Stimulated activated CD8-positive, alpha-beta memory T cell treated with anti-CD3 and anti-CD28 coated beads, Interleukin-4, amount 100 ng/mL, for 1 hour (primary cell): ENCODE measurements at places on chromosomes 5 and 9.
A peak's percentile ranks its signal among the peaks of the same experiment; 100 is the strongest.

- DNase-seq: no peak
These were observed 262.0 kb downstream of the SAXO1 start for GRCh38 chr9:18771011-18771410.

DNA sequence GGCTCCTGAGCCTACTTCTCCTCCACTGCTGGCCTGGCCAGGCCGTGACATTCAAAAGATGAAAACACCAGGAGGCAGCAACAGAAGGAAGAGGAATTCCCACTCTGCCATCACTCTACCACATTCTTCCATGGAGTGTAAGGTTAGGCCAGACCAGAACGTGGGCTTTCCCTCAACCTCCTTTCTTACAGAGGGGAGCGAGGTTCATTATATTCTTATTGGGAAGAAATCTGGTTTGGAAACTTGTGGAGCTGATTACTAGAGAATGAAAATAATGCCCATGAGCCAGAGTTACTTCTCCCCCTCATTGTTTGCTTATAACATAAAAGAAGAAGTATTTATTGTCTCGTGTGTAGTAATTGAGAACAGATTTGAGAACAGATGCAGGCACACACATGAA lies 136.3 kb upstream of the BASP1 start:
- DNase-seq: no peak

GRCh38 chr9:136048560-136049411 lies 46.3 kb downstream of the NACC2 start:
- DNase-seq: no peak

- peak; percentile 34 for DNase-seq
These were observed 133.4 kb downstream of the SLC1A3 start for GRCh38 chr5:36739751-36740221.

GRCh38 chr9:92947268-92948037 lies at the start of gene FGD3:
Gene FGD3 (plus strand): TSS chr9:92947523. CDS start chr9:92976257, 28,734 bp downstream.
- DNase-seq: no peak

DNA sequence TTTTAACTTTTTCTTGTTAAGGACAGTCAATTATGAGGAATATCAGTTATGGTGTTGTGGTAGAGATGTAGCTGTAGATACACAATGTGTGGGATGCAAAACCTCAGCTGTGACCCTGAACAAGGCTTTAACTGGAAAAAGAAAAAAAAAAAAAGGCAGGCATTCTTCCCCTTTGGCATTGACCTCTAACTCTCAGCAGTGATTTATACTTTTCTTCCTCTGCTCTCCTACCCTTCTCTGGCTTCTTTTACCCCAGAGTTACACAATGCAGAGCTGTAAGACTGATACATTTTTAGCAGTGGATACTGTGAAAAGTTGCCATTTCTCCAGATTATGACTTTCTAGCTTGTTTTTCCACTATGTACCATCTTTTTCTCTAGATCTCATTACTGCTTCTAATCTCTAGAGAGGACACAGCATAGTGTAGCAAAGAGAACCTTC lies 2.0 kb downstream of the CTNNAL1 start:
- DNase-seq: no peak

DNA sequence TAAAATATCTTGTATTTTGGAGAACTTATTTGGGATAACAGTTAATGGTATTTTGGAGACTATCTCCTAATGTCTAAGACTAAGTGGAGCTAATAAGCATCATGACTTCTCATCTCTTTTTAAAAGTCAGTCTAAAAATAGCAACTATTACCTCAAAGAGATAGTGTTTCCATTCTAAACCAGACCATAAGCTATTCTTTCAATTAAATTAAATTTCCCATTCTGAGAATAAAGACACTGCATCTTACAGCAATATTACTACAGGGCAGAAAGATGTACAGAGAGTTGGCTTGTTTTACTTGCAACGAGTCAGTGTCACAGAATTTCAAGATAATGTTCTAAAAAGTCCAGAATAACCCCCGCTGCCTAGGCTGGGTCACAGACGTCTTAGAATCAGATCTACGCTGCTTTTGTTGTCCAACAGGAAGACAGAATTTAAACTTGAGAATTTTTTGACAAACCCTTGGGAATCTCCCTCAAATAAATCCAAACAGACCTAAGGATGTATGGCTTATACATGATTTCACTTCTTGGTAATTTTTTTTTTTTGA lies 98.9 kb downstream of the USP20 start:
- no peak for DNase-seq

- DNase-seq: no peak
These were observed at the start of gene ZDHHC11 for GRCh38 chr5:850511-851006. Gene ZDHHC11 (minus strand): TSS chr5:850986. CDS start chr5:850602, 384 bp downstream.

GRCh38 chr5:74201334-74202081 lies 439.0 kb downstream of the ENC1 start:
- no peak for DNase-seq

DNA sequence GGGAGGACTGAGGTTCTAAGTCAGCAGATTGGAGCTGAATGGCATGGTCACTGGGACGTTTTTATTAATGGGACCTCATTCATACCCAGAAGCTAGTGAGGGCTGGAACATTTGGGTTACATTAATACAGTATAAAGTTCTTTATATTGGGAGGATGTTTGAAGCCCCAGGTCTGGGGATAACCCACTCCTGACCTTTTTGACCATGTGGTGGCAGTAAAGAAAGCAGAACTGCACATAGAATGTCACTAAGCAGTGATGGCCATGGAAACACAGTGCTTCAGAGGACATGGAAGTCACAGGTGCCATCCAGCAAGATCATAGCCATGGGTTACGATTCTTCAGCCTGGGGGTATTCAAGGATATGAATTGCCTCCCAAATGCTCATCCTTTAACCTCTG lies 176.0 kb downstream of the ATP10B start:
- no peak for DNase-seq

DNA sequence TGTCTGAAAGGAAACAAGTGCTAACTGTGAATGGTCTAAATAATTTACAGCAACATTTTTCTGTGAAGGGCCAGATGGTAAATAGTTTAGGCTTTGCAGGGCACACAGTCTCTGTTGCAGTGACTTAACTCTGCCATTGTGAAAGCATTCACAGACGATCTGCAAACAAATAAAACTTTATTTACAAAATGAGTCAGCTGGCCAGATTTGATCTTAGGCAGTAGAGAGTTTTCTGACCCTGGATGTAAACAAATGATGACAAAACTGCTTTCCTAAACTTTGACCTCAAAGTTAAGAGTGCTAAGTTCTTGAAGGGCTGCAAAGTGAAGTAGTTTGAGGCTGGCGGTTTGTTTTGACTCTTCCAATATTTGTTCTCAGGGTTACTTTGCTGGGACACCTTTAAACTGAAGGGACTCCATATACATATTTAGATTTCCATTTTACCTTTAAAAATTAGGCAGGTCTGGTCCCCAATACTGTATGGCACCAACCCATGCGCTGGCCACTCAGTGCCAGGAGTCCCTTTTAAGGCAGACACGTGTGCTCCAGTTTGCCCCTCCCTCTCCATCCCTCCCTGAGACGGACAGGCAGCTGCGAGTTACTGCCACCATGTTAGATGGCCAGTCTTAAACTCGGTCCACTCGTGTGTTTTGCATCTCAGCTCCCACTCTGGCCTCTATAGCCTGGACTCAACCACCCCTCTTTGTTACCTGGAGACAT lies 4.0 kb upstream of the ADAMTS16 start:
- DNase-seq: no peak

GRCh38 chr5:52849544-52849943 lies 61.8 kb downstream of the ITGA1 start:
- no peak for DNase-seq

- DNase-seq: no peak
These were observed 155.8 kb upstream of the GRAMD2B start for GRCh38 chr5:126267438-126267837.

DNA sequence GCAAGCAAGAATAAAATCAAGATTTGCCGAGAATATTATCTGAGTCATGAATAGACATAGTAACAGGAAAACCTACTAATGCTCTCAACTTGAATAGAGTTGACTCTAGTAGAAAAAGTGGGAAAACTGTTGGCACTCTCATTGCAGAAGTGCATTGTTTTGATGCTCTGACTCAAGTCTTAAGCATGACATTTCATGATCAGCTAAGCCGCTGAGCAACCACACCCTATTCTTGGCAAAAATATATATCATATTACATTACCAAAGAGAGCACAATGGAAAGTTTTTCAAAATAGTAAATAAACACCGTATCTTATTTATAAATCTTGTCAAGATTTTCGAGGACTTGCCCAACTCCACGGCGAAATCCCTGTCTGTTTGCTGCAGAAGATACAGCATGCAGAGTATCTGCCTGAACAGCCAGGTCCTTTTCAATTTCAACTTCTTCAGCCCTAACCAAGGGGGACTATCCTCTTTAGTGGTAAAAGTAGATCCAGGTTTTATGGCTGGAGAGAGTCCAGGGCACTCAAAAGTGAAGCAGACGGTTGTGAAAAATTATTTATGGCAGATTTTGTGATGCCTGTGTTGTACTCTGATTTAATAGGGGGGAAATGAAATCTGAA lies 13.9 kb upstream of the ADAMTSL1 start:
- DNase-seq: no peak

DNA sequence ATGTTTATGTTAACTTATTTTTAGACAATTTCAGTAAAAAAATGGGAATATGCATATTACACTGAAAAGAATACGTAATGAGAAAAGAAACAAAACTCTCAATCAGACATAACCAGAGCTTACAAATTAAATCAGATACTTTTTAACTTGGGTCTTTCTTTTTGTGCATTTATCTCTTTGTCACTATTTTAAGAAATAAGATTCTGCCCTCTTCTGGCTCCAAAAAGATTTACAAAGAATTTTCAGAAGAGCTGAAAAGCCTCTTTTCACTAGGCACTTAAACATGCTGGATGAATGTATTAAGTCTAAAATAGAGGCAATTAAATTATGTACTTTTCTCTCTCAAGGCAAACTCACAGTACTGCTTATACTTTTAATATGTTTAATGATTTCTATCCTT lies 55.5 kb downstream of the CEP120 start:
- no peak for DNase-seq

- no peak for DNase-seq
These were observed 63.6 kb downstream of the NUP214 start for GRCh38 chr9:131188976-131189375.

GRCh38 chr9:125754096-125754495 lies 6.9 kb downstream of the PBX3 start:
- DNase-seq: no peak

GRCh38 chr9:131609099-131609830 lies 63.9 kb downstream of the PRRT1B start:
- DNase-seq: no peak

- no peak for DNase-seq
These were observed 36.5 kb downstream of the PTBP3 start for GRCh38 chr9:112296929-112297328.

GRCh38 chr9:96156171-96156974 lies 145.6 kb downstream of the HSD17B3 start:
- DNase-seq: no peak

DNA sequence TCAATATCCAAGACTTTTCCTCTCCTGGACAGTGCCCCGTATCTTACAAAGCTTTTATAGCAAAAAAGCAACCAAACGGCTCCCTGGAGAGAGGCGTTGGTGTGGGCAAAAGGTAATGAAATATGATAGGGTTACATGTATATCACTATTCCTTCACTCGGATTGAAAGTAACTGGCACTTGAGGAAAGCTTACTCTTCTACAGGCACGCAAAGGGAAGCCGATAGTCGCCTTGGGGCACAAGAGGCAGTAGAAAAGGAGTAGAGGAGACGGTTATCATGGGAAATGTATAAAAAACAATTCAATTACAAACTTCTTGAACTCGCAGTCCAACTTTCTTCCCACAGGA lies 1.1 kb downstream of the DIAPH1 start:
- no peak for DNase-seq

DNA sequence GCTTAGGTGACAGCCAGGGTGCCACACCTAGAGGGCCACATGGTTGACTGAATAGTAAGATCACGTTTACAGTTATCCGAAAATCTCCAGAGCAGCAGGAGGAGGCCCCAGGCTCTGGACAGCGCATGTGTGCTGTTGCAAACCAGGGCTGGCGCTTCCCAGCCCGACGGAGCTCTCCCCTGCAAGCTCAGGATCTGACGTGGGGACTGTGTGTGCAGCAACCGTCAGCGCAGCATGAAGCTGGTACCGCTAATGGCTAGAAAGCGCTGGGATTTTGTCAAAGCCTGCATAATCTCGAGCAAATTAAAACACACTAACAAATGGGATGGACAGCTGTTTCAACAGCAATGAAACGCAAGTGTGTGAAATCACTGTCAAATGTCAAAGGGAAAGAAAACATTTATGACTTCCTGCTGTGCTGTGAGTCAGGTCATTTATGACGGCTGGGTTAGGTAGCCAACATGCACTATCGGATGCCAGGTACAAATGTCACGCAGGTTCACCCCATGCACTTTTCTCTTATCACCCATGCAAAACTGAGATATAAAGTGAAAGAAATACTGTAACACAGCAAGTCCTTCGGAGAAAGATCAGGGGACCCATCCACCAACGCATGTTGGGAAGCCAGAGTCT lies 7.5 kb downstream of the SURF4 start:
- no peak for DNase-seq

GRCh38 chr9:94895668-94896067 lies 169.2 kb downstream of the AOPEP start:
- no peak for DNase-seq

DNA sequence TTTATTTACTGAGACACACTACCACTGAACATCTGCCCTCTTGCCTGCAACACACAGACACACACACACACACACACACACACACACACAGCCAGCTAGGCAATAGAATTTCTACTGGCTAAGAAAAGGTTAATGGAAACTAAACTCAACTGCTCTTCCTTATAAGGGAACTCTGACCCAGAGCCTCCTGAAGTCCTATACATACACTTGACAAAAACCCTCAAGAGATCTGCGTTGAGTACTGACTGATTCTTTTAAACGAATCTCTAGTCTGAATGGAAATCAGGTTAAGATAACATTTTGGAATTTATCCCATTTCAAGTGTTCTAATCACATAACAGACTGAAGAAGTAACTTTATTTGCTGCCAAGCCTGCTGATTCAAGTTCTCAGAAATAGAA lies 25.9 kb upstream of the TRPM3 start:
- DNase-seq: no peak

GRCh38 chr9:113368348-113368981 lies 8.3 kb downstream of the HDHD3 start:
- DNase-seq: no peak

- no peak for DNase-seq
These were observed 77.9 kb upstream of the ATG10 start for GRCh38 chr5:81893961-81894360.

GRCh38 chr9:35738186-35738585 lies 5.7 kb downstream of the CREB3 start:
- no peak for DNase-seq

- DNase-seq: no peak
These were observed 116.6 kb downstream of the ADGRV1 start for GRCh38 chr5:90675222-90675621.

- no peak for DNase-seq
These were observed 14.3 kb downstream of the LHX3 start for GRCh38 chr9:136190656-136191055.
